ENCODE measurements at places on chromosomes 2 and 18.

- no peak for DNase-seq
Measured at GRCh38 chr18:1296237-1296636, 391.6 kb downstream of the ADCYAP1 start.

- peak; percentile 85 for DNase-seq
Measured at GRCh38 chr2:189254268-189254883, 74.8 kb upstream of the COL5A2 start.

DNA sequence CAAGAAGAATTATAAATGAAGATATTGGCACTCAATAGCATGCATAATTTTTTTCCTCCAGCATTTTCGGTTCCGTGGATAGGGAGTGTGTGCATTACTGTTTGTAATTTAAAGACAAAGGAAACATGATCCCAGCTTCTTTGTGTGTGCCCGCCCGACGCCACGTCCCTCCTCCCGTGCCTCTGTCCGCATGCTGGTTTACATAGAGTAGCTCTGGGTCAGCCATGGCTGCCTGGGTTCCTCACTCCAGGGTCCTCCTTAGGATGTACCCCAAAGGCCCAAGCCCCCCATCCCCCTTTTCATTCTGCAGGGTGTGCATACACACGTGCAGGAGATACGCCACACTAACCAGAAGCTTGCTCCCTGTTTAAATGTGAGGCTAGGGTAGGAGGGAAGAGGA lies 214.7 kb downstream of the KLHL29 start:
- DNase-seq, result no peak

- DNase-seq, result peak; percentile 74
Measured at GRCh38 chr2:55112229-55113031, 62.2 kb upstream of the RTN4 start.

- peak; percentile 97 for DNase-seq
Measured at GRCh38 chr2:65056215-65057053, at the start of gene CEP68. CEP68 (plus strand) TSS chr2:65056416; CDS start chr2:65069445, 13,029 bp downstream.

DNA sequence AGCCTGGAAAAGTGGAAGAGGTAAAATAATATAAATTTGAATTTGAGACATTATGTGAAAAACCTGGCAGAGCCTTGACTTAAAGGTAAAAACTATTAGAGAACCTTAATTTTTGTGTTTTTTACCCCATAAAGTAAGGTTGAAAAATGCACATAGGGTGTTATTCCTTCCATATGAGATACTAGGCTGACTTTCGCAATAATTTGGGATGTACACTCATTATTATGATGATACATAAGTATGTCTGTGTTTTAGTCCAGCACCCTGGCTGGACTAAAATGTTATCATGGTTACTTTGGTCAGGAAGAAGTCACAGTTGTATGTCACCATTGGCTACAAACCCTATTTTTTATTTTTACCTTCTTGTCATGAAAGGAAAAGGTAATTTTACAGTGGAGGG lies 19.8 kb downstream of the NEMP2 start:
- DNase-seq, result no peak

- DNase-seq, result no peak
Measured at GRCh38 chr2:232787806-232788205, 11.4 kb upstream of the KCNJ13 start.

- DNase-seq, result no peak
Measured at GRCh38 chr2:121034551-121034950, 250.5 kb downstream of the TFCP2L1 start.

GRCh38 chr2:7377916-7378569 lies 460.8 kb downstream of the RNF144A start:
- no peak for DNase-seq

DNA sequence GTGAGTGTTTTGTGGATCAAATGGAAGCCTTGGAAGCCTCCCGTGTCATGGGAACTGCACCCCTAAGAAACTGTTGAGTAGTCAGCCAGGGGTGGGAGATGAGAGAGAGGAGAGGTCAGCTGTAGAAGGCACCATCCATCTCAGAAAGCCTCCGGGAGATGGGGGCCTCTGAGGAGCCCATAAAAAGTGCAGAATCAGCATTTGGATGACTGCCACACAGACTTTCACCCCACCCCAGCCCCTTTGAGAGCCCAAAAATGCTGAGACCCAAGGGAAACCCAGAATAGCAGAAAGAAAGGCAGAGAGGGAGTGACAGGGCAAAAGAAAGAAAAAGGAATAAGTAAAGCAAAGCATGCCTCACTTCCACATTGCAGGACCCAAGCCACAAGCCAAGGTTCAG lies 443.1 kb upstream of the ZEB2 start:
- DNase-seq, result no peak

GRCh38 chr18:54387631-54388030 lies 29.9 kb downstream of the C18orf54 start:
- DNase-seq, result peak; percentile 13

DNA sequence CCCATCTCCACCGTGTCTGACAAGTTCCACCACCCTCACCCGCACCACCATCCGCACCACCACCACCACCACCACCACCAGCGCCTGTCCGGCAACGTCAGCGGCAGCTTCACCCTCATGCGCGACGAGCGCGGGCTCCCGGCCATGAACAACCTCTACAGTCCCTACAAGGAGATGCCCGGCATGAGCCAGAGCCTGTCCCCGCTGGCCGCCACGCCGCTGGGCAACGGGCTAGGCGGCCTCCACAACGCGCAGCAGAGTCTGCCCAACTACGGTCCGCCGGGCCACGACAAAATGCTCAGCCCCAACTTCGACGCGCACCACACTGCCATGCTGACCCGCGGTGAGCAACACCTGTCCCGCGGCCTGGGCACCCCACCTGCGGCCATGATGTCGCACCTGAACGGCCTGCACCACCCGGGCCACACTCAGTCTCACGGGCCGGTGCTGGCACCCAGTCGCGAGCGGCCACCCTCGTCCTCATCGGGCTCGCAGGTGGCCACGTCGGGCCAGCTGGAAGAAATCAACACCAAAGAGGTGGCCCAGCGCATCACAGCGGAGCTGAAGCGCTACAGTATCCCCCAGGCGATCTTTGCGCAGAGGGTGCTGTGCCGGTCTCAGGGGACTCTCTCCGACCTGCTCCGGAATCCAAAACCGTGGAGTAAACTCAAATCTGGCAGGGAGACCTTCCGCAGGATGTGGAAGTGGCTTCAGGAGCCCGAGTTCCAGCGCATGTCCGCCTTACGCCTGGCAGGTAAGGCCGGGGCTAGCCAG lies 1.2 kb downstream of the ONECUT2 start:
- DNase-seq, result no peak

GRCh38 chr2:105518897-105519296 lies 120.0 kb upstream of the FHL2 start:
- DNase-seq, result no peak

GRCh38 chr2:239874636-239875356 lies 150.3 kb downstream of the NDUFA10 start:
- no peak for DNase-seq

GRCh38 chr2:224331698-224332097 lies 70.2 kb downstream of the FAM124B start:
- DNase-seq, result no peak

DNA sequence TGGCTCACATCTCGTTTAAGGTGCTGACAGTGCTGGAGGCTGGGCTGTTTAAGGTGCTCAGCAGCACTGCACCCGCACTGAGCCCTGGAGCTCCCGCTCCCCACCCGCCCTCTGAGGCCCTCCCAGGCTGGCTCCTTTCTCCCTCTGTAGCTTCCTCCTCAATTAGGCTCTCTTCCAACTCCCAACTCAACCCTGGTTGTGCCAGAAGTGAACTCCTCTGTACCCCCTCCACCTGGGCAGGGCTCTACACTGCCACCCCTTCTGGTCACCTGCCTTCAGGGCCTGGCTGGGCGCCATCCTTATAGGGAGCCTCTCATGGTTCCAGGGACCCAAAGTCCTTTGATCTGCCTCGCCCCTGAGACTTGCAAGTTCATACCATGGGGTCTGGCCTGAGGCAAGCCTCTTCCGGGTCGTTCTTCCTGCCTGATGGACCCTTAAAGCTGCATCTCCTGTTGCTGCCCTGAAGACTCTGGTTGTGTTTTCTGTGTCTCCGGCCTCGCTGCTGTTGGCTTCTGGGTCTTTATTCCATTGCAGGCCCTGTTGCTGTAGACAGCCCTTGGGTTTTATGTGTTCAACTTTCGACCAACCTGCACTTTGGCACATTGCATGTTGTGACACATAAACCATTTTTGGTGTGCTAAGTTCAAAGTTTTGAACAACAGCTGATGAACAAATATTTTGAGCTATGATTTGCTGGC lies 199.6 kb downstream of the LDLRAD4 start:
- no peak for DNase-seq

DNA sequence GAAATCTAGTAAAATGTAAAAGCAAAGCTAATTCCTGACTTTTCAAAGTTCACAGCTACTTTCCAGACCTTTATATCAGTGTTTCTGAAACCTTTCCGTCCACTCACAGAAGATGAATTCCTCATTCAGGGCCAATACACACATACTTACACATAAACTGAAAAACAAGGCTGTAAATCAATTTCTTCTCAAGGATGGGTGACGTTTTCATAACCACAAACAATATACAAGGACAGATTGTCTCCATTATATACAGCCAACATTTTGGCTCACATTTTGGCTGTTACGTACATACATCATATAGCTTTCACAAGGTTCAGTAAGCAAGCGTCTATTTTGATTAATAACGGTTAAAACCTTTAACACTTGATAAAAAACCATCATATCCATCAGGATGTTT lies 1.4 kb downstream of the RPRD1A start:
- peak; percentile 17 for DNase-seq

DNA sequence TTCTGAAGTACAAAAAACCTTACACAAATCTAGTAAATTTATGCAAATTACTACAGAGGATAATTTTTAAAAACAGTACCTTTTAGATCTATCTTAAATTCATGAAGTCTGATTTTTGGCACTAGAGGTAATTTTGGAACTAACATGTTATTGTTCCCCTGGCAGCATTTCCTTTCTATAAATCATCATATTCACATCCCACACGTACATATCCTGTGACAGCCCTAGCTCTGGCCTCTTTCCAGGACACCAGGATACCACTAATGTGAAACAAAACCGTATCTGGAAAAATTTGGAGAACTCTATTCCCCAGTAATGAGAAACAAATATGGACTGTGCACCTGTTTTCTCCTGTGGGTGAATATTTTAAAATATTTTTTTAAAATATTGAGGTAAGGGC lies 14.0 kb upstream of the BIRC6 start:
- peak; percentile 29 for DNase-seq

GRCh38 chr2:75605770-75606529 lies 40.6 kb upstream of the MRPL19 start:
- peak; percentile 99 for DNase-seq

DNA sequence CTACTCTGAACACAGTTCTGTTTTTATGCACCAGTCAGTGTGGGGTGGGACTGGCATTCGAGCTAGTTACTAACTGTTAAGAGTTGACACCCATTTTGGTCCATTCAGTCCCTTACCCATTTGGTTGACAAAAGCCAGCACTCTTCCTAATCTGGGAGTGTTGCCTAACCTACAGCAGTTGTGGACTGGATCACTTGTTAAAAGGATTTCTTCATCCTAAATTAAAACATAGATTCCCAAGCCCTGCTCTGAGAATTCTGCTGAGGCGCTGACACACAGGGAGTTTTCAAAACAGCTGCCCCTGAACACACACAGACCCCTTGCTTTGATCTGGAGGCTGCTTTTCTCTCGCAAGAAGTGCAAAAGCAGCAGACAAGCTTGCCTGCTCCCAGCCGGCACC lies 6.4 kb downstream of the TIMM21 start:
- no peak for DNase-seq

DNA sequence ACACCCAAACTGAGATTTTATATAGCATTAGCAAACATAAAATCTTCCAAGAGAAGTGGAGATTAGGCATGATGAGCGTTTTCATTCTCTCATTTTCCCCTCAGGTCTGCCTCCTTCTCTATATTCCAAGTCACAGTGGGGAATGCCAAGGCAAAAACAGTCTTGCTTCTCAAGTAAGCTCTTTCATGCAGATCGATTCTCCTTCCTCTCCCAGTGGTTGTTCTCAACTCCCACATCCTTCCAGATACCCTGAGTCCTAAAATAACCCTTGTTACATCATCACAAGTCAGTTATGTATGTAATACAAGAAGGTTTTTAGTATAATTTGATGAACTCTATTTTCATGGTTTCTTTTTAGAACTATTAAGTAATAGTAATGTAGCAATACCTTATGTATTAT lies 150.6 kb downstream of the TXNL1 start:
- DNase-seq, result no peak

- no peak for DNase-seq
Measured at GRCh38 chr2:40160751-40161218, 291.1 kb downstream of the SLC8A1 start.

All from EH (cell line).